ENCODE measurements at places on chromosomes 7 and 10.

GRCh38 chr10:82811621-82812020, 936.6 kb downstream of the NRG3 start:
- DNase-seq, result no peak

DNA sequence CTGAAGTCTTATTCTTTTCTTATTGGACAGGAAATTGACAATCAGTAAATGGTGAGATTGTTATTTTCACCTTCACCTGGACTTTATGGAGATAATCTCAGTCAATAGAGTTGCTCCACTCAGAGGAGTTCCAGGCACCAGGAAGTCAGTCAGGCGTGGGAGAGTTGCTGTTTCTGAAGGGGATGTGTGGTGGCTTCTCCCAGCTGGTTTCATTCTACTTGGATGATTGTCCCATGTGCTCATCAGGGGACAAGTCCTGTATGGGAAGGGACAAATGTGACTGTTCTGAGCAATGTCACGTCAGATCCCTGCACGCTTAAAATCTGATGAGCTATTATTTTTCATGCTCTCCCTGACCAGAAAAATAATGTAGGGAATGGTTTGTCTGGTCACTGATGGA, 222.5 kb upstream of the PITRM1 start:
- DNase-seq, result no peak

GRCh38 chr7:120030876-120031275, 242.1 kb upstream of the KCND2 start:
- no peak for DNase-seq

DNA sequence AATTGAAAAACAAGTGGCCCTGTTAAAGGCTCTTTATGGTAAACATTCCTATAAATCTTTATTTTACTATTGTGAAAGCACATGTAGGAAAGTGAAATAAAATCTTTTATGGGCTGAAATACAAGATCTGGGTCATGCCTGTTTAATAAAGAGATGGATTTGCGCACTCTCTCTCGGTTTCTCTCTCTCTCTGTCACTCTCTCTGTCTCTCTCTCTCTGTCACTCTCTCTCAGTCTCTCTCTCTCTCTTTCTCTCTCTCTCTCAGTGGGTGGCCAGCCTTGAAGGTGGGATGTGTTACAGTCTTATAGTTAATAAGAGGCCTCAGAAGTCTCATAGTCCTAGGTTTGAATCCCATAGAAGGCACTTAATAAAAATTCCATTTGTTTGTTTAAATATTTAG, 2.4 kb downstream of the TAC1 start:
- DNase-seq, result no peak

GRCh38 chr10:33886299-33886698, 551.8 kb upstream of the NRP1 start:
- DNase-seq, result peak; percentile 12

DNA sequence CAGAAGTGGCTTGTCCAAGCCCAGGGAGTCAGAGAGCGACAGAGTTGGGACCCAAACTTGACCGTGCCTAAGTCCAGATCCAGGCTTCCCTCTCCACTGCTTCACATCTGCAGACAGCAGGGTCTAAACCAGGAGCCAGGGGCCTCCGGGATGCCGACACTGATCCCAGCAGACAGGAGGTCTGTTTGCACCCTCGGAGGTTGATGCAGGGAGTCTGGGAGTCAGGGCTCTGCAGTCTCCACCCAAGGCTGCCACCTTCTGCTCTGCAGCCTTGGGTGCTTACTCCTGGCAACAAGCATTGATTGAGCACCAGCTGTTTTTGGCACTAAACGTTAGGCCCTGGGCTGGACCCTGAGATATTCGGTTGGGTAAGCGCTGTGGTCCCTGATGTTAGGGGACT, 21.0 kb downstream of the ELFN1 start:
- DNase-seq, result no peak

DNA sequence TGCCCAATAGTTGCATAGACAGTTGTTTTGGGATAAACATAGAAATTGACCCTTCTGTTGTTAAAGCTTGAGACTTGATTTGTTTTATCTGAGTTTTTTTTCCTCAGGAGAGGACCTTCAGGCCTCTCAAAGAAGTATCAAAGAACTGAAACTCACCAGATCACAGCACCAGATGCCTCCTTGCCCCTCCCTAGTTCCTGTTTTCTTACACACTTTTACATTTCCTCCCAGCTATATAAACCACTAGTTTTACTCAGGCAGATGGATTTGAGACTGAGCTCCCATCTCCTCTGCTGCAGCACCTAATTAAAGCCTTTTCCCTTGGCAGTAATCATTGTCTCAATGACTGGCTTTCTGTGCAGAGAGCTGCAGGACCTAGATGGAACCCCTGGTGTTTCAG, 150.6 kb upstream of the NRG3 start:
- DNase-seq, result no peak

- no peak for DNase-seq
These were observed 695 bp downstream of the FAM237B start for GRCh38 chr7:90320418-90320800.

- DNase-seq, result no peak
These were observed 289.3 kb downstream of the PTEN start for GRCh38 chr10:88152728-88153133.

All from NCI-H2171 (cell line).